ENCODE measurements at places on chromosomes 7 and 10.

DNA sequence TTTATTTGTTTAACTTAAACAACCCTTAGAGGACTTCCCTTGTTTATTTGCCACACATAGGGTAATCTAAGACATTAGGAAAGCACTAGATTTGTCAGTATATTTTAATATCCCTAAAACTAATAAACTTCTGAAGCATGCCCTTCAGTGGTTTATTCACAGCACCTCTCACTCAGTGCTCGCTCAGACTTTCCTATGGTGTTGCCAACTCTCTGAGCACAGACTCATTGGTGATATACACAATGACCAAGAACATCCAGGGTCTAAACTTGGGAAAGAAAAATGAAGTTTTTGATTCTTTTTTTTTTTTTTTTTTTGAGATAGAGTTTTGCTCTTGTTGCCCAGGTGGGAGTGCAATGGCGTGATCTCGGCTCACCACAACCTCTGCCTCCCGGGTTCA lies 82.2 kb downstream of the RAB11FIP2 start:
- DNase-seq, result no peak

GRCh38 chr7:33824911-33825459 lies 80.4 kb upstream of the BMPER start:
- no peak for DNase-seq

- no peak for DNase-seq
These were observed 31.7 kb downstream of the TPST1 start for GRCh38 chr7:66236713-66237303.

- no peak for DNase-seq
These were observed 23.1 kb downstream of the PDE1C start for GRCh38 chr7:32047075-32047474.

DNA sequence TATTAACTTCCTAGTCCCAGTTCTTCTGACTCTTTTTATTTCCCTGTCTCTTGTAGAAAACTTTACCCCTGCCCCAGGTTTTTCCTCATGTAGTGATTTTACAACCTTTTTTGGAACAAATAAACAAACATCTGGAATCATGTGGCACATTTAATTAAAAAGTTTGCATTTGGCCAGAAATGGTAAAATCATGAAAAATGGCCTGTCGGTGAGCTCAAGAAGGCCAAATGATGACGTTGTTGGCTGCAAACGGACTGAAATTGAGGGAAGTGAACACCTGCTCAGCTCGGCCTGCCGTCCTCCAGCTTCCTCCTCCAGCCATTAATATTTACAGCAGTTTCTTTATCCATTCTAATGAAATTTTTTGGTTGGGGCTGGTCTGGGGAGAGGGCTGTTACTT lies 902.8 kb downstream of the LRMDA start:
- DNase-seq, result no peak

- no peak for DNase-seq
These were observed 102.1 kb upstream of the ANLN start for GRCh38 chr7:36287371-36288241.

DNA sequence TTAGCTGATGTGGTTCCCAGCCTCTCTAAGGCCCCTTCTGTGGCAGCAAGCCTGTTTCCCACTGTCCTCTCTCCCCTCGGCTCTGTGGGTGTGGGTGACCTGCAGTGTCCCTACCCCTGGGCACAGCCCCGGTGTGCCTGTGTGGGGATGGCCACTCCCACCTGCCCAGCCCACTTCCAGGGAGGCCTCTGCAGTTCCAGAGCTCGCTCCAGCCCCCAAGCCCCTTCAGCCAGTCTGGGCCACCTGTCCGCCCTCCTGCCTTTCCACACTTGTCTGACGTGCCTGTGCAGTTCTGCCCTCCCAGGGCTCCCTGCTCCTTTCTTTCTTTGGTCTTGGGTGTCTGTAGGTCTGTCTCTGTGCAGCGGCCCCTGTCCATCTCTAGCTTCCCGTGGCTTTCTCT lies 127.0 kb upstream of the PPIF start:
- DNase-seq, result no peak

DNA sequence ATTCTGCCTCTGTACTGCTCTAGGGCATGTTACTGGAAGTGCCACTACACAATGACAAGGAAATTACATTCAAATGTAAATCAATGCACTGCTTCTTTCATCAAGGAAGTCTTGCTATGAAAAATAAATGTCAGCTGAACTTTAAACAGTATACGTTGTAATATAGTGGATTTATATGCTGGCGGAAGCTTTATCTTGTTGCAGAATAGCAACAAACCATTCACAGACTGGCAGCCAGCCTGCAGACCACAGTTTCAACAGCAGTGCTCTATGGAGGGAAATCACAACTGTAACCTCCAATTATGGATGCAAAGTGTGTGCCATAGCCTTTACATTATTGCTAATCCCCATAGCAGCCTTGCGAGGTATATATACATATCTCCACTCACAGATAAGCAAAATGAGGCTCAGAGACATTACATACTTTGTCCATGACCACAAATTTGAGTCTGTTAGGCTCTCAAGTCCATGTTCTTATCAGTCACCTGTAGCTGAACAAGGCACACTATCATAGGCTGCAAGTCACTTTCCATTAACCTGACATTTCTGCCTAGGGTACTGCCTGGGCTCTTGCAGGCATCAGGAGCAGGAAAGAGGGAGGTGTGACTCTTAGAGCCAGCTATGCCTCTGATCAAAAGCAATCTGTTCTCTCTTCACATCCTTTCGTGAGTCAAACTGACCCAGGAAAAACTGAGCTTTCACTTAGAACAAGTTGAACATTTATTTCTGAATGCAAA lies 22.6 kb downstream of the COL28A1 start:
- no peak for DNase-seq

- DNase-seq, result no peak
These were observed 72.7 kb downstream of the LHPP start for GRCh38 chr10:124534231-124534798.

- no peak for DNase-seq
These were observed 33.6 kb upstream of the DNMBP start for GRCh38 chr10:100043344-100043743.

GRCh38 chr10:69043931-69044531 lies 43.9 kb upstream of the SRGN start:
- DNase-seq, result no peak

All from amniotic stem cell (primary cell).